ENCODE measurements at places on chromosomes 7 and 10.
A peak's percentile ranks its signal among the peaks of the same experiment; 100 is the strongest.

DNA sequence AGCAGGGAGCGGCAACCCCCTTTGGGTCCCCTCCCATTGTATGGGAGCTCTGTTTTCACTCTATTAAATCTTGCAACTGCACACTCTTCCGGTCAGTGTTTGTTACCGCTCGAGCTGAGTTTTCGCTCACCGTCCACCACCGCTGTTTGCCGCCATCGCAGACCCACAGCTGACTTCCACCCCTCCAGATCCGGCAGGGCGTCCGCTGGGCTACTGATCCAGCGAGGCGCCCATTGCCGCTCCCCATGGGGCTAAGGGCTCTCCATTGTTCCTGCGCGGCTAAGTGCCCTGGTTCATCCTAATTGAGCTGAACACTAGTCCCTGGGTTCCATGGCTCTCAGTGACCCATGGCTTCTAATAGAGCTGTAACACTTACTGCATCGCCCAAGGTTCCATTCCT lies 115.6 kb upstream of the AUTS2 start:
- DNase-seq, result no peak

GRCh38 chr7:77760809-77761453 lies 37.3 kb downstream of the TMEM60 start:
- DNase-seq, result no peak

DNA sequence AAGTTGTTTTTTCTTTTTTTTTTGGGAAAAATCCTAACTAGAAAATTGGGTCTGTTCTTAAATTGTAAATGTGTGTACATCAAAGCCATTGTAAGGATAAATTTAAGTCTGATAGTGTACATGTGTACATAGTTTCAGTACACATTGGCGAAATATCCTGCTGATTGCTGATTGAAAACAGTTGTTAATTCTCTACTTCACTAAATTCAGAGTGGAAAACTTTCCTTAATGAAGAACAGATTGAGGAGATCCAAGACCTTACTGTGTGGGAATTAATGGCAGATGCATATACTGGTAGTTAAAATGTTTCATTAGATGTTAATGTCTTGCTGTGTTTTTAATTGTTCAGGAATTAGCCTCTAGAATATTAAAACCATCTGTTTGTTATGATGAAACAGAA lies 506.0 kb downstream of the AUTS2 start:
- no peak for DNase-seq

GRCh38 chr7:30648744-30649540 lies 33.3 kb downstream of the CRHR2 start:
- no peak for DNase-seq

- no peak for DNase-seq
Measured at GRCh38 chr7:40311307-40311706, 176.5 kb downstream of the SUGCT start.

GRCh38 chr10:24349379-24350001 lies 140.6 kb downstream of the KIAA1217 start:
- DNase-seq, result no peak

- DNase-seq, result no peak
Measured at GRCh38 chr7:128739990-128740682, 977 bp downstream of the CALU start.

- no peak for DNase-seq
Measured at GRCh38 chr7:121397361-121397760, 1.3 kb upstream of the FAM3C start.

GRCh38 chr7:151447901-151448260 lies 7.9 kb upstream of the CRYGN start:
- DNase-seq, result no peak

- no peak for DNase-seq
Measured at GRCh38 chr10:104138131-104138530, 16.2 kb downstream of the SFR1 start.

DNA sequence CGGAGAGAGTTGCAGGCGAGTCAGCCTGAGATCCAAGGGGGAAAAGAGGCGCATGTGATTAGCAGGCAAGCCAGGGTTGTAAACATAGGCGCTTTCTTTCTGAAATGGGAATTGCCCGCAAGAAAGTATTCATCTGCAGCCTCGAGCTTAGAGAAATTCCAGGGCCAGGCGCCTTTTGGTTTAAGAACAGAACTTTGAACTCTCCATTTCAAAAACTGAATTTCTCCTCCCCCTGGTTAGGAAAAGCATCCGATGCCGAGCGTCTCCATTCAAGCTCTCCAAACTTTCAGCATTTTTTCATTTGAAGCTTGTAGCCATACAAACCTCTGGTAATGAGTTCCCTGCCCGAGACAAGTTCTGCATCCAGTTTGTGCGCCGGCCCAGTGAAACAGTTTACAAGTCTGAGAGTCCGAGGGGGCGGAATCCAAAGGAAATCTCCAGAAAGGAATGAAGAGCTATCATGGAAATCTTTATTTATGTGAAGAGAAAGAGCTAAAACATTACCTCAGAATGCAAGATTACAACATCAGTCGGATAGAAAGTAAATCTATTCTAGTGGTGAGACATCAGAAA lies 69.9 kb downstream of the FAM204A start:
- no peak for DNase-seq

GRCh38 chr7:47887016-47887640 lies 61.1 kb downstream of the PKD1L1 start:
- no peak for DNase-seq

DNA sequence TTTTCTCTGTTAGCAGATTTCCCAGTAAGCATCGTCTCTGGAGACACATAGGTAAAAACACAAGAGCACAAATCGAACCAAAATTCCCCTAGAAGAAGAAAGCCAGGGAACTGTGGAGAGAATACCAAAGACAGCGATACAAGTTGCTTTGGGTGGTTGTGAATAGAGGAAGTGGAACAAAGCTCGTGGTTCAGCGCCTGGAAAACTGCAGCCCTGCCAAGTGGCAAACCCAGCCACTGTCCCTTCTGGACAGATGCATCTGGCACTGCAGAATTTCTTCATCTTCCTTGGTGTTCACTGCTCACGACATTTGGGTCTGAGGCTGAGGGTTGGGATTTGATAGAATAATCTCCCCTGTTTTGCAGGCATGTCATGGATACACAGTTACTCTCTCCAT lies 733.8 kb downstream of the PARD3 start:
- DNase-seq, result no peak

DNA sequence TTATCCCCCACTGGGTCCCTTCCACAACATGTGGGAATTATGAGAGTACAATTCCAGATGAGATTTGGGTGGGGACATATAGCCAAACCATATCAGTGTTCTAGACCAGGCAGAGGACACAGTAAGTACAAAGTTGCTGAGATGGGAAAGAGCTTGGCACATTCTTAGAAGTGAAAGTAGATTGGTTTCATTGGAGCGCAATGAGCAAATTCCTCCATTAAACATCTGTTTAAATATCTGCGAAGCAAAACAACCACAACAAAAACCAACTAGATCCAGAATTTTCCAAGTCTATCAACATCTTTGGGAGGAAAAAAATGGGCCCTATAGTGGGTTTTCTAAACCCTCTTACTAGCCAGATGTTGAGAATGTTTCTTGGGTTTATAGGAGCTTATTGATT lies 80.0 kb upstream of the STEAP1B start:
- DNase-seq, result no peak

GRCh38 chr10:110786172-110786571 lies 85.6 kb upstream of the PDCD4 start:
- DNase-seq, result no peak

GRCh38 chr7:55382251-55382650 lies 17.1 kb downstream of the LANCL2 start:
- no peak for DNase-seq

- no peak for DNase-seq
Measured at GRCh38 chr7:4738711-4739527, 36.5 kb upstream of the AP5Z1 start.

DNA sequence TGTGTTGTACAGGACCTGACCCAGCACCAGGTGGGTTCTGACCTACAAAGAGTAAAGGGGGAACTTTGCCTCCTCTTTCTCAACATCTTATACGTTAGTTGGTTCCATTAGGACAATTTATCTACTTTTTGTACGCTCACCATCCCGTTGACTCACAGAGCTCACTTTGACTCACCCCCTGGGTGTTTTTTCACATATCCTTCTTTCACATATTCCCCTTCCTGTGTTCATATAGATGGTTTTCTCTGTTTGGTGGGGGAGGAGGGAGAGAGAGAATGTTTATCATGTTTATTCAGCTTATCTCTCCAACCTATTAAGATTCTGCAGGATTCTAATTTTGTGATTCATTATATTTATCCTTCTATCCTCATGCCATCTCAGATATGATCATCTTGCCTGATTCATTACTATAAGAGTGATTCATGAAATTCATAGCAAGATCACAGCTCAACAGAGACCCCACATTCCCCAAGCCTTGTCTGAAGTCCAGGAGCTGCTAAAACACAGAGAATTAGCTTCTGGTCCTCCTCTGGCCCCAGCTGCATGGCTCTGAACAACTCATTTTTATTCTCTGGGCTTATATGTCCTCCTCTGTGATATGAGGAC lies 37.2 kb downstream of the PRSS2 start:
- DNase-seq, result peak; percentile 11

GRCh38 chr7:50207686-50208255 lies 96.7 kb upstream of the IKZF1 start:
- DNase-seq, result no peak

DNA sequence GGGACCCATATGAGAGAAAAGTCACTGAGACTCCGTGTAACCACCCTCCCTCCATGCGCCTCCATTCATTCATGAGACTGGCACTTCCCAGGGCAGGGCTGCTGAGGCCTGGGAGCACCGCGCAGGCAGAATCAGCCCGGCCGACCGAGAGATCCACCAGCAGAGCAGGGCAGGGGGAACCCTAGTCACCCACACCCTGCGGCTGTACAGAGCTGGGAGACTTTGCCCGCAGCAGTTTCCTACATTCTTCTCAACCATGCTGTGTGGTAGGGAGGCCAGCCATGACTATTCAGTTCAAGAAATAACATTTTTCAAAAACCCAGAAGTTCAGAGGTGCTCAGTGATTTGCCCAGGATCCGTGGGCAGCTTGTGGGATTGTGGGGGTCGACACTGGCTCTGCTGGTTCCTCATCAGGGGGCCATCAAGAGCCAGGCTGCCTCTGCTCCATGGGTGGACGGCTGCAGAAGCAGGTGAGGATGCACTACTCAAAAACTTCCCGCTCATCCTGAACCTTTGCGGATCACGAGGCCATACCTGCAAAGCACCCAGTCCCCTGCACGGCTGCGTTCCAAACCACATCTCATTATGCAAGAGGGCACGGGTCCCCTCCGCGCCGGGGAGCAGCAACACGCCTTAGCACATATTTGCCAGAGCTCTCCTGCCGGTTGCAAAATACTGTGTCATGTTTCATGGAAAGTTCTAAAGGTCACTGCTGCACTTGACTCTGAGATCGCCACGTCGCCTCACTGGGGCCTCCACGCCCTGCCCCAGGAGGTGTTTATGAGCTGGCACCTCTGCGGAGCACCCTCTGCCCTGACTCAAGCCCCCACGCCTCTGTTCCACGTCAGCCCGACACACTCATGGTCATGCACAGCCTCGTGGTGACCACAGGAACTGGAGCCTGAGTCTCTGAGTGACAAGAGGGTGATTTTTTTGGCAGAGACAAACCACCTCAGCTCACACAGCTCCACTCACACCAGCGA lies 132.0 kb downstream of the PRKAG2 start:
- DNase-seq, result no peak

DNA sequence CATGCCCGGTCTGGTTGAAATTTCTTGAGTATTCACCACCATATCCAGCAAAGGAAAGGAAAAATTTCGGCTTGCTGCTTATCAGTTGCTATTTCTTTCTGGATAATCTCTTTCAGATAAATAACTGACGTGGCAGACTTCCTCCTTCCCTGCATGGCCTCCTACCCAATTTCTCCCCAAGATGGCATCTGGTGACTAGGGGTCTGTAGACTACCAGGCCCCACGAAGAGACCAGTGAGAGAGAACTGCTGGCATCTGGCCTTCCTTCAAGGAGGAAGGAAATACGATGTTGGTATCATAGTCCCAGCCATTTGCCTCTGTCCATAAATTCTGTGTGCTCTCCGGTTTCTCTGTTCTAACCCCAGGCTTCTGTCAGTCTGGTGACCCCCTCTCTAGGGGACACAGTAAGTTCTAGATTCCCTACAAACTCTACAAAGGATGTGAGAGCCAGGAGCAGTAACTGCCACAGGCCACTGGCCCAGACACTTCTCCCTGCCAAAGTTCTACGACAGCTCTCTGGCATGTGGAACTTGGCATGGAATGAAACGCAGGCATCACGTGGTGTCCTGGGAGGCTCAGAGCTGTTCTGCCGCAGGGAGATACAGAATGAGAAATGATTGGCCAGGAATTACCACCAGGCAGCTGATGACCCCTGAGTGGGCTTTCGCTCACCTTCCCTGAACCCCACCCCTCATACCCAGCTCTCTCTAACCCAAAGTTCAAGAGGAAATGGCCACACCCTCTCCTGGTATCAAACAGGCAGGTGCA lies 30.0 kb upstream of the MSRB2 start:
- no peak for DNase-seq

DNA sequence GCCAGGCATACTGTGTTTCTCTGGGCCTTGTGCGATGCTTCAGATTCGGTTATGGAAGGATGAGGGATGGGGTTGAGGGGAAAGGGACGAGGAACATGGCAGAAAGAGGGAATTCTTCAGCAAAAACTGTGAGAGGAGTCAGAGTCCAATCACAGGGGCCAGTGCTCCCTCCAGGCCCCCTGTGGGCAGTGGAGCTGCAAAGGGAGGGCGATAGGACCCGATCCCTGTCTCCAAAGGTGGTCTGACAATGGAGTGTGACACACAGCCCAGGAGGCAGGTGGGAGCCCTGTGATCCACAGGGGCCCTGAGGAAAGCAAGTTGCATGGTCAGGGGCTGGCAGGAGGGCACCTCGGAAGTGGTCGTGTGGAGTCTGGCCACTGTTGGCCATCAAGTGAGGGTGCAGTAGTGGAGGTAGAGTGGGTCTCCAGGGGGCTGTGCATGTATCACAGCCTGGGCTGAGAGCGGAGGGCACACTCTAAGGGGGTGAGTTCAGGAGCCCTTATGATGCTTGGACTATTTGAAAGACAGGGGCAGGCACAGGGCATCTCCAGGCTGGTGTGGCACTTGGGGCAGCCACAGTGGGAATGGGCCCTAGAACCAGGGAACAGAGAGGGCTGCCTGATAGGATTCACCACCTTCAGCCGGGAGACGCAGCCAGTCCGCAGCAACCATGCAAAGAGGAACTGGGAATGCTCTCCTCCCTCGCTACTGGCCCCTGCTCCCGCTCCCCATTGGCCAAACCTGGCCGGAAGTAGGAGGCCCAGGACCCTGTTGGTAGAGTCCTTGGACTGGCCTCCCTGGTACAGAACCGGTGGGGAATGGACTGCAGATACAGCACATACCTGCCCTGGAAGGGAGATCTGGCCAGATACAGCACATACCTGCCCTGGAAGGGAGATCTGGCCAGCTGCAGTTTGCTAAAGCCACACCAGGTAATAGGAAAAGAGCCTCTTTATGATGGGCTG lies 115.9 kb downstream of the ADCY1 start:
- no peak for DNase-seq

- DNase-seq, result no peak
Measured at GRCh38 chr7:151520419-151521261, 945 bp upstream of the RHEB start.

DNA sequence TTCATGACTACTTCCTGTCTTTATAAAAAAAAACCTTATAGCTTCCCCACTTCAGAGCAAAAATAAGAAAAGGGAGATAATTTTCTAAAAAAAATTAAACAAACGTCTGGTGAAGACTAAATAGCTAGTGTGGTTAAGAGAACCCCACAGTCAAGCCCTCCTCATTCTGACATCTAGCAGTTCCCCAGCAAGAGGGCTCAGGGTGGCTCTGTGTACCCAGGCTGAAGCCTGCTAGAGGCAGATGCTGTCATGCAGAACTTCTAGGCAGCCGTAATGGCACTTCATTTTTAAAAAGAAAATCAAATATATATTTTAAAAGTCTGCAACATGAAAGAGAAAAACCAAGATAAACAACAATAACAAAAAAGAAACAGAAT lies 223.1 kb upstream of the KLF14 start:
- DNase-seq, result no peak
